ENCODE measurements at places on chromosomes 6 and 20.

DNA sequence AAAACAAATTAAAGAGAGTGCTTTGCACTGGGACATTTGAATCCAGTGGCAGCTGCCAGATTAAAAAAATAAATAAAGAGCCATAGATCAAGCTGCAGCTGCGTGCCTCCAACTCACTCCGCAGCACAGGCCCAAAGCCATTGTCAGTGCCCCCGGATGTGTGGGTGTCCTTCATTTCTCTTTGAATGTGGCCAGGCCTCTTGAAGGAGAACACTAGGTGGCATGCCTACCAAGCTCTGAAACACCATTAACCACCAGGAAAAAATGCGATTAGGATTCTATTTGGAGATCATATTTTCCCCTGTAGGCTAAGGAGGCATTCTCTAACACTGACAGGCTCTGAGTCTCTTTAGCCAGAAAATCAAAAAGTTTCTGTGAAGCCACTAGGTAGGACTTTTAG lies 549.8 kb downstream of the PRKN start:
- no peak for DNase-seq

GRCh38 chr6:69816026-69816425 lies 19.2 kb upstream of the LMBRD1 start:
- DNase-seq = no peak

- no peak for DNase-seq
These were observed 112.3 kb downstream of the CBLN4 start for GRCh38 chr20:55893031-55893430.

DNA sequence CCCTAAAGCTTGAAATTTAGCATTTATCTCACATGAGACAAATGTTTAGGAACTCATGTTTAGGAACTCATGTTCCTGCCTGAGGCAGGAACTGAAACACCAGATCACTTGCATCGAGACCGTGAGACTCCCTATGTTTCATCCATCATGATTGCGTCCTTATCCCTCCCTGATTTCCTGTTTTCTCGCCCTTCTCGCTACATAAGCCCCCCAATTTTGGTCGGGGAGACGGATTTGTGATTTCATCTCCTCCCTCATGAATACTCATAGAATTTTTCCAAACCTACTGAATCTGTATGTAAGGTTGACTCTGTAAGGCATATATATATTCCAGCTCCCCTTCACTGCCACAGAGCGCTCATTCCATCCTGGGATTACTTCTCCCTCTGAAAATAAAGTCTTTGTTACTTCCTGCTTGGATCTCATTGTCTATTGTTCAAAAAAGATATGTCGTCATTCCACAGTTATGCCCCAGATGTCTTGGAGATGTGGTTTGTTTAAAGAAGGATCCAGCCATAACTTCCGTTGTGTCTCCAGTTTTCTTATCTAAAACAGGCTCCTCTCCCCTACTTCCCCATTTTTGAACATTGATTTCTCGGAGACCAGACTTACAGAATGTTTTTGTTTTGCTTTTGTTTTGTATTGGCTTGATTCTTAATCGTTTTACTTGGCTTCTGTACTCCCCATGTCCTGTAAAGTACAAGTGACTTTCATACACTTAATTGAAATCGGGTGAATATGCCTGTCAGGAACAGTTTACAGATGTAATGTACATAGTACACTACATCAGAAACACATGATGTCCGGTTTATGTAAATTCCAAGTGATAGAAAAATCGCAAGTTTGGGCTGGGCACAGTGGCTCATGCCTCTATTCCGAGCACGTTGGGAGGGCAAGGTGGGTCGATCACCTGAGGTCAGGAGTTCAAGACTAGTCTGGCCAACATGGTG lies 118.7 kb downstream of the HFE start:
- DNase-seq = no peak

DNA sequence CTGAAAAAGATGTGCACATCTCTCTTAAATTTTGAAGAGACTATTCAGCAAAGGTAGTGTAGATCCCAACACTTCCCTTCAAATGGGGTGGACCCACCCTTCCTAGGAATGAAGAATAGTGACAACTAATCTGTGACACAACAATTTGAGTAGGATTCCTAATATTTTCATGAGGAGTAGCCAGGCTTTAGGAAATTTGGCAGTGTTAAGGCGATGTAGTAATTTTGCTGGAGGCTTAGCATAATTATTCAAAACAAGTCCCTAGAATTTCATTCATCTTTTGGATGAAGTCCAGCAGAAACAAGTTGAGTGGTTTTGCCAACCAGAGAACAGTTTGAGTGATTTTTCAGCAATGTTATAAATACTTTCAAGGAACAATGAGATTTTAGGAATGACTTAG lies 52.4 kb downstream of the ELOVL4 start:
- no peak for DNase-seq

DNA sequence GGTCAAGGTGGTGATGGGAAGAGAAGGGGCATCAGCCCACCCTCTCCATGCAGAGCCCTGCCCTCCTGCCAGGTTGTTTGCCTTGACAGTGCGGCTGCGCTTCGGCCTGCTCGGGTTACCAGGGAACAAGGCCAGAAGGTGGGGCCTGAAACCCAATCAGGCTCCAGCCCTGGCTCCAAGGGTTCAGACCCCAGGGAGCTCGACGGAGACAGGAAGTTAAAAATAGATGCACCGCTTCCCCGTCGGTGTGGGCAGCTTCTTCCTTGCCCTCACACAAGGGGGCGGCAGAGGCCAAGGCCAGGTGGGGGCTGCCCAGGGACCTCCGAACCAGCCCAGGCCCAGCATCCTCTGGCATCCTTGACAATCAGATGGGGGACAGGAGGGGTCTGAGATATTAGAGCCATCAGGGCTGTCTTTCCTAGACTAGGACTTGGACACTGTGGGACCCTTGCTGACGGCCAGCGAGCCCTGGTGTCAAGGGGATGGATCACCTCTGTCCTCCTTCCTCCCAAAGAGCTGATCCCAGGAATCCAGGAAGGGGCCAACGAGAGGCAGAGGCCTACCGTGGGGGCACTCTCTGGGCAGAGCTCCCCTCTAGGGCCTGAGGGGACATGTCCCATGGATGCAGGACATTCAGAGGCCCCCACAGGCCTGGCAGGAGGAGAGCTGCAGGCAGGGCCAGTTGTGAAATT lies 65.2 kb downstream of the RIPOR3 start:
- DNase-seq = no peak

DNA sequence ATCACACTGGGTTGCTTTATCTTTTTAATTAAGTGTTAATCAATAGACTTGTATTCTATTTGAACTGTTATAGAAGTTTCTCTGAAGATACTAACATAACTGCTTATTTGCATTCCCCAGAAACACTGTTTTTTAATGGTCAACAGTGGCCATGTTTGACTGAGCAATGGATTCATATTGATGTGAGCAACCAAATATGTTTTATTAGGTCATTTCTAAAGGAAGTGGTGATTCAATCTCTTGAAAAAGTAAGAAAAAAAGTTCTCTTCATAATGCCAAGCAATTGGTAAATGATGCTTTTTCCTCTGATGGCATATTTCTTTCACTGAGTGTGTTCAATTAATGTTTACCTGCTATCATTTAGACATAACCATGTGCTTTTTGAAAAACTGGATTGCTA lies 593.0 kb upstream of the CITED2 start:
- DNase-seq = no peak

Data from stimulated activated CD8-positive, alpha-beta memory T cell treated with anti-CD3 and anti-CD28 coated beads, Interleukin-15, amount 100 ng/mL, for 48 hours (primary cell).